ENCODE measurements at places on chromosomes 2 and 18.

- no peak for DNase-seq
- H3K4me1 ChIP-seq: peaks cover 5% of the 10 kb centered on the region
- no peaks in the 10 kb centered on the region for H3K27me3 ChIP-seq
These were observed 112.7 kb downstream of the SMAD2 start for GRCh38 chr18:47817795-47818077.

GRCh38 chr2:218986148-218986761, 1.3 kb upstream of the FEV start:
- DNase-seq: no peak
- H3K4me3 ChIP-seq: no peak overlapping the region
- no peak overlapping the region for H3K27ac ChIP-seq
- peaks cover 84% of the 10 kb centered on the region for H3K27me3 ChIP-seq
- H3K4me1 ChIP-seq: peaks cover 4% of the 10 kb centered on the region
- no peaks in the 10 kb centered on the region for H3K36me3 ChIP-seq

- no peaks in the 10 kb centered on the region for H3K4me1 ChIP-seq
- no peak for DNase-seq
- H3K4me3 ChIP-seq: no peak overlapping the region
- H3K27me3 ChIP-seq: peaks cover 4% of the 10 kb centered on the region
- no peaks in the 10 kb centered on the region for H3K36me3 ChIP-seq
- no peak overlapping the region for H3K27ac ChIP-seq
These were observed 55.8 kb upstream of the FAM136A start for GRCh38 chr2:70357684-70358071.

- no peaks in the 10 kb centered on the region for H3K36me3 ChIP-seq
- no peaks in the 10 kb centered on the region for H3K27me3 ChIP-seq
- H3K4me3 ChIP-seq: no peak overlapping the region
- no peak for DNase-seq
These were observed 69.1 kb downstream of the TACR1 start for GRCh38 chr2:75130171-75130570.

- H3K36me3 ChIP-seq: no peaks in the 10 kb centered on the region
- DNase-seq: no peak
- no peaks in the 10 kb centered on the region for H3K27me3 ChIP-seq
- H3K27ac ChIP-seq: no peak overlapping the region
- peaks cover 11% of the 10 kb centered on the region for H3K4me1 ChIP-seq
These were observed 114.0 kb upstream of the GLS start for GRCh38 chr2:190766595-190766994.

DNA sequence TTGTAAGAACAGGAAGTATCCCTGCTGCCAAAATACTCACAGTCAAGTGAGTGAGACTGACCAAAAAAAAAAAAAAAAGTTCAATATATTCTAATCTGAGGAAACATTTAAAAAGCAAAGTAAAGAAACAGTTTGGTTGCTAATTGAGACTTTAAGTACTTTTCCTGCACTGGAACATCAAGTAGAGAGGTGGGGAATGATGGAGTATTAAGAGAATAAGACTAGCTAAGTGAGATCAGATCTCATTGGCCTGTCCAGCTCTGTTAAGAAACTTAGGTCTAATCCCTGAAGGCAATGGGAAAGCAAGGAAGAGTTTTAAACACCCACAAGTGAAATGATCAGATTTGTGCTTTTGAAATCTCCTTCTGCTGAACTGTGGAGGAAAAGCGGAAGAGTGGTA, 27.8 kb upstream of the MAP4K3 start:
- no peak overlapping the region for H3K4me3 ChIP-seq
- H3K36me3 ChIP-seq: no peaks in the 10 kb centered on the region
- no peak overlapping the region for H3K27ac ChIP-seq
- no peaks in the 10 kb centered on the region for H3K27me3 ChIP-seq

GRCh38 chr2:28452534-28453081, 43.3 kb upstream of the PLB1 start:
- no peak overlapping the region for H3K27ac ChIP-seq
- peak; percentile 75 for DNase-seq
- no peaks in the 10 kb centered on the region for H3K27me3 ChIP-seq
- H3K4me3 ChIP-seq: no peak overlapping the region
- H3K4me1 ChIP-seq: peaks cover 40% of the 10 kb centered on the region
- no peaks in the 10 kb centered on the region for H3K36me3 ChIP-seq

Data from T-helper 2 cell treated with Interferon-gamma antibody and Interleukin-4, amounts not matched to agents 5 μg/mL and 100 μg/mL, for 36 hours (primary cell).